GM19239 (cell line): ENCODE measurements at places on chromosomes 11 and 22.

- DNase-seq, result no peak
These were observed 10.2 kb downstream of the DKK3 start for GRCh38 chr11:11998091-11998781.

- no peak for DNase-seq
These were observed 632.3 kb downstream of the TBC1D22A start for GRCh38 chr22:47394504-47395440.

GRCh38 chr11:12220305-12220704 lies 109.9 kb downstream of the MICAL2 start:
- DNase-seq, result no peak

- DNase-seq, result no peak
These were observed 28.9 kb downstream of the SIK2 start for GRCh38 chr11:111631024-111631665.

- no peak for DNase-seq
These were observed 19.6 kb upstream of the TMEM123 start for GRCh38 chr11:102472127-102472526.

DNA sequence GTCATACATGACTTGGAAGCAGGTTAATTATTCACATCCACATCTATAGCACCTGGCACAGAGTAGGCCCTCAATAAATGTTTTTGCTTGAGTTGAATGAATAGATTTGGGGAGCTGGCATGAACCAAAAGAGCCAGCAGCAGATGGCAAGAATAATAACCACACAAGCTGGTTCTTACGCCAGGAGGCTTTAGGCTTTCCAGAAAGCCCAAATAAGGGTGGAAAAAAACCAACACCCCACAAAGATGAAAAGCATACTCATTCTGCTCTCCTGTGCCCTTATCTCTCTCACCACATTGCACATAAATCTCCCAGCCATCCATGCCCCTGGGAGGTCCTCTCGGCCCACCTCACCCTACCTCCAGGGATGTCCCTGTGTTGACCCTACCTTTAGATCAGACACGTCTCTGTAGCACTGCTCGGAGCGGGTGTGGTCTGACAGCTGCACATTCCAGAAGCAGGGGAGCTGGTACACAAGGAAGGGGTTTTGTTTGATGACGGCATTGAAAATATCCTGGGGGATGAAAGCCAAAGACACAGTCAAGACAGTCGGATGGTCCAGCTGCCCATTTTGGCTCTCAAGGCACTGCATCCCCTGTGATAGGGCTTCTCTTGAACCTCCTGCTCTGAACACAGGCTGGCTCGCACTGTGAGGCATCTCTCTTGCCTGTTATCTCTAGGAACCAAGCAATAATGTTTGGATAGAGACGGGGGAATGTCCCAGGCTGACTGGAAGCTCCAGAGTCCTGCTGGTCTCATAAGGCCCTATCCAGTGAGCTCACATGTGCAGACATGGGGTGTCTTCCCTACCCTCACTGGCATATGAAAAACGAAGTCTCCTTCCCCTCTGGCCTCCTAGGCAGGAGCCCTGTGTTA lies 323.6 kb upstream of the SYN3 start:
- no peak for DNase-seq

DNA sequence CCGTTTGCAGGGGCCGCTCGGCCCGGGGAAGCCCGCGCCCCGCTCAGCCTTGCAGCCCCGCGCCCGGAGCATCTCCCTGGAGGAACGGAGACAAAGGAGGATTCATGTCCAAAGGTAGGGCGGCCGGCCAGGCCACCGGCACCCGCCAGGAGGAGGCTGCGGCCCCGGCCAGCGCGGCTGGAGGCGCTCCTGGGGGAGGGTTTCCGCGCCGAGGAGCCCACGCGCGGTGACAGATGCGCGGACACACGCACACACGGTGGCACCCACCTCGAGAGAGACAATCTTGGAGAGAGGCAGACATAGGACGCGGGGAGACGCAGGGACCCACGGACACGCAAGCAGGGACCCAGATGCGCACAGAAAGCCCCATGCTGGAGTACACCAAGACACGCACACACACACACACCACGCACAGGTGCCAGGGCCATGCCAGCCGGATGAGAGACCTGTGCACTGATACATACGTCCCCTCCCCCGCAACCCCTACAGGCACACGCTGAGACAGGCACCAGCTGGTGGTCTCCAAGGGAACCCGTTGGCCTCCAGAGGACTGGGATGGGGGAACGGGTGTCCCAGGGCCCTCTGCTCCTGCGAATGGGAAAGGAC lies 7.8 kb downstream of the SEPTIN3 start:
- no peak for DNase-seq

- no peak for DNase-seq
These were observed 171.8 kb downstream of the DSCAML1 start for GRCh38 chr11:117625237-117625636.

DNA sequence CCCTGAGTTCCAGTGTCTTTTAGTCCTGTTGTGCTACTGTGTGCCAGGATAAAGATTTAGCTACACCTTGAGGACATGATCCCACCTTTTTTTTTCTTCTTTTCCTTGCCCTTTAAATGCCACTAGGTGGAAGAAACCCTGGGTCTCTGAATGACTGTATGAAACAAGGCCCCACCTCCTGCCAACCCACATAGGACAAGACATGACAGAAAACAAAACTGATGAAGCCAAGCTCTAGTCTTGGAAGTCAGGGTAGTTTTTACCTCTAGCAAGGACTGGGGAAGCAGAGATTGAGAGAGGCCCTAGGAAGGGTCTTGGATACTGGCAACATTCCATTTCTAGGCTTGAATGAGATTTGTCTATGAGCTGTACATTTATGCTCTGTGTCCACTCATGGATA lies 410.7 kb downstream of the MIAT start:
- DNase-seq, result no peak

DNA sequence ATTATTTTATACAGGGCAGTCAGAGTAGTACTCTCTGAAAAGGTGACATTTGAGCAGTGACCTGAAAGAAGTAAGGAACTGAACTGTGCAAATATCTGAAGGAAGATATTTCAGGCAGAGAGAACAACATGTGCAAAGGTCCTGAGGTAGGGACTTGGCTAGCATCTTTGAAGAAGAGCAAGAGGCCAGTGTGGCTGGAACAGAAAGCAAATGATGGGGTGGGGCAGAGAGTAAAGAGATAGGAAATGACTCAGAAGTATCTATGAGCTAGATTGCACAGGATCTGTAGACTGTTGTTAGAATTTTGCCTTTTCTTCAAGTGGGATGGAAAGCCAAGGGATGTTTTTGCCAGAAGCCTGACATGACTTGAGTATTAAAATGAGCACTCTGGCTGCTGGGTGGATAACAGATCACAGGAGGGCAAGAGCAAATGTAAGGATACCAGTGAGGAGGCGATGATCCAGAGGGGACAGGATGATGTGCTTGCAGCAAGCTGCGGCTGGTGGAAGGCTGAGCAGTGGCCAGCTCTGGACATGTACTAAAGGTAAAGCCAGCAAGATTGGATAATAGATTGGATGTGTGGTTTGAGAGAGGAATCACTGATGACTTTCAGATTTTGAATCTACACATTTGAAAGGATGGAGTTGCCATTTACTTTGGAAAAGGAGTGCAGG lies 33.2 kb upstream of the TTC12 start:
- no peak for DNase-seq

DNA sequence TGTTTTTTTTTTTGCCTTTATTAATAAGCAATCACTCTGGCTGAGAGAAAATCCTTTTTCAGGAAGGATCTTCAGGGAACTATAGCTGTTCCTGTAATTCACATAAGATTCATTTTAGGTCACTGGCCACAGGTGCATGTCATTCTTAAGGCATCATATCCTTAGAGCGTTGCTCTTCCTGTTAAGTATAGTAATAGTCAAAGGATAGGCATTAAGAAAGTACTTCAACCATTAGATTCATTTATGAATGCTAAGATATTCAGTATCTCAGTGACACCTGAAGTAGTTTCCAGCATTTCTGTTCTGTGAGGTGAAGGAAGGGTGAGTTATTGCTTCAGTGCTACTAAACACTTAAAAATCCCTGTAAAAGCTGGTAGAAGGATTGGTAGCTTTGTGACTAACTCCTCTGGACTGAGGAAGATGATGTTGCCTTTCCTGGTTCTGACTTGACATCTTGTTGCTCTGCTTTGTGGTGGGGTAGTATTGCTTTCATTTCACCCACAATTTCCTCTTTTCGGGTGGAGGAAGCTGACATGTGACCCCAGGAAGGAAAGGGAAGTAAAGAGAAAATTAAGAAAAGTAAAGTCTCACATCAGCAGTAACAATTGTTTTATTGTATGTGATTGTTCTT lies 34.7 kb downstream of the RNF169 start:
- DNase-seq, result peak; percentile 46

GRCh38 chr11:1916986-1917522 lies 2.4 kb upstream of the TNNT3 start:
- no peak for DNase-seq

DNA sequence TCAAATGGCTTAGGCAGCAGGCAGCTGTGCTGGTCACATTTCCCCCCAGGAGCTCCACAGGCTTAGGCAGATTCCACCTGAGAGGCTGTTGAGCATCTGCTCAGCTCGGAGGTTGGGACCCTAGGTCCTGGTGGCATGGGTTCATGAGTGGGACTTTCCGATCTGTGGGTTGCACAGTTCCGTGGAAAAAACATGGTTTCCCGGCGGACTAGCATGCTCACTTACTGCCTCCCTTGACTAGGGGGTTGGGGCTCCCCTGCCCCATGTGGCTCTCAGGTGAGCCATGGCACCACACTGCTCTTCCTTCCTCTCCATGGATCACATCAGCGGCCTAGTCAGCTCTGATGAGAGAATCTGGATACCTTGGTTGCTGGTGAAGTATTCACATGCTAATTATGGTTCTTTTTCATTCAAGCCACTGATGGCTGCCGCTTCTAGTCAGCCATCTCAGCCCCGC lies 685.1 kb downstream of the METTL15 start:
- DNase-seq, result no peak

- peak; percentile 24 for DNase-seq
These were observed 826 bp upstream of the EEF1G start for GRCh38 chr11:62574363-62575071.

GRCh38 chr11:78560826-78561484 lies 13.7 kb downstream of the NARS2 start:
- DNase-seq, result no peak

- no peak for DNase-seq
These were observed 8.0 kb downstream of the TMEM86A start for GRCh38 chr11:18706330-18707243.

GRCh38 chr11:17351510-17352176 lies at the start of gene NCR3LG1:
TSS of gene NCR3LG1 (plus strand) at chr11:17351800. CDS start at chr11:17351970, 170 bp downstream.
- DNase-seq, result no peak

DNA sequence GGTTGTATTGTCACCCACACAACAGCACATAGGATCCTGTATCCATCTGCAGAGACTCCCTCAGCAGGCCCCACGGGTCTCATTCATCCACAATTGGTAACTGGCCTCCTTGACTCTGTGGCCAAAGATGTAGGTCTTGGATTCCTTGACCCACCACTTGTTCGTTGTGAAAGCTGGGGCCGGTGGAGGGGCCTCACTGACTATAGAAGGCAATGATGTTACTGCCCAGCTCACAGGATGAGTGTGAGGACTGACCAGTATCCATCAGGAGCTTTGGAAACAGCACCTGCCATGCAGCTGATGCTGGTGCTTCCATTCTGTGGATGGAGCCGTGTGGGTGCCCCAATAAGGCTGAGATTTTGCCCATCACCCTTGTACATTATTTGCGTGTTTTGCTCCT lies 615.7 kb downstream of the BRD1 start:
- no peak for DNase-seq

- DNase-seq, result no peak
These were observed 108.8 kb upstream of the ANO5 start for GRCh38 chr11:22084056-22084455.

GRCh38 chr22:17339095-17339693 lies 30.1 kb upstream of the CECR2 start:
- no peak for DNase-seq

DNA sequence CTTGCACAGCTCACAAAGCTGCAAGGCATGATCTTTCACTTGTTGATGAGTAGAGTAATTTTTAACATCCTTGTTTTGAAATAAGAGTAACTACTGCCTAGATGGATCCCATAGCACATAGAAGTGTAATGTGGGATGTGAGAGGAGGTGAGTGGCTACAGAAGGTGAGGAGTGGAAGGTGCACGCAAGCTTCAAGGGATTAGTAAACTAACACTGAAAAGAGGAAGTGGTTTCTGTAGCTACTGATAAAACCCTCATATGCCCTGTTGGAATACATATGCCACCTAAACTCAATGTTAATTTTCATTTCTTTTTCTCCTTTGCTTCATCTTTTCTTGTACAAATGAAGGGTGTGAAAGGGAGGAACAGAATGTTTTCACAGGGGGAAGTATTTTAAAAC lies 22.0 kb upstream of the CTSC start:
- no peak for DNase-seq

DNA sequence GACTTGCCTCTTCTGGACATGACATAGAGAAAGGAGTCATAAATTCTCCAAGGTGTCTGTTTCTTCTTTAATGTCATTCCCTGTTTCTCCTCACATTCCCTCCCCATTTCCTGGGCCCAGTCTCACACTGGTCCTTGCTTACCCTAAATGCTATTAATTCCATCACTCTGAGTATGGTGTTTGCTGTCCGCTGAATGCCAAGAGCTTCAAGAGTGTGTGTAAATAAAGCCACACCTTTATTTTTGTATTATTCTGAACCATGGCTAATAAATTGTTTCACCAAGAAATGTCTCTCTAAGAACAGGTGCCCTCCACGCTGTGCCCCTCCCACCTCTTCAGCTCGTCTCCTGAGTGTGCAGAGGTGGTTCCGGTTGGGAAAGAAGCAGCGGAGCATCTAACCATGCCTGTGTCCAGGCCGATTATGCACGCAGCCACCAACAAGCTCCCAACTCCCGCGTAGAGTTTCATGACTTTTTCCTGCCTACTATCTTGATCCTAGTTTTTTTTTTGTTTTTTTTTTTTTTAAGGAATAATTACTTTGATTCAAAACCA lies 8.6 kb downstream of the TMEM121B start:
- DNase-seq, result no peak

- no peak for DNase-seq
These were observed 67.4 kb upstream of the SLC22A12 start for GRCh38 chr11:64523456-64524157.

- no peak for DNase-seq
These were observed 29.9 kb downstream of the PTPN5 start for GRCh38 chr11:18761741-18762140.

DNA sequence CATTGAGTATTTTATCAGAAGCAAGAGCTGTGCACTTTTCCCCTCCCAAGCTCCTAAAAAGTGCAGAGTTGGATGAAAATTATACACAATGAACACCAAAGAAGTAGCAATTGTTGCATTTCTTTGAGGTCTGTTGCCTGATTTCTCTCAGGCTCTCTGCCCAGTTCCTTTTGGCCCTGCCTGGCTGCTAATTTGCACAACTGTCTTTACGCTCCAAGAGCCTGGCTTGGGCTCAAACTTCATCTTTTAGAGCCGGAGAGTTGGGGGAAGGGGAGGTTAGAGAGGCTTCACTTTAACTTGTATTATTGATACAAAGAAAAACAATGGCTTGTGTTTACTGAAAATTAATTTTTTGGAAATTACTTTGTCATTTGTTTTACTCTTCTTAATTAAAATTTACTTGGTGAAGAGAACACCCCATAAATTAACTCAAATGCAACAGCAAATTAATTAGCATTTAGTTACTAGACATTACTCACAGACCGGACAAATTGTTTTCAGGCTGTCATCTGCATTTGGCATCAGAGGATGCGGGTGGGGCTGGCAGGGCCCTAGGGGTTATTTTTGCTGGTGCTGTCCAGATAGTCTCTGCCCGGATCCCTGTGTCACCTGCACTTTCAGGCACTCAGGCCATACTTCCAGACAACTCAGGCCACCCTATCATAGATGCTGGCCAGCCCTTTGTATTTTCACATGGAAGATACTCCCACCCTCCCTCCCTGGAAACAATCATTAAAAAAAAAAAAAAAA lies 407.3 kb downstream of the NXPE2 start:
- DNase-seq, result no peak

GRCh38 chr22:23533771-23534191 lies 46.3 kb downstream of the IGLL1 start:
- DNase-seq, result no peak
